ENCODE measurements at places on chromosomes 5 and 9.

DNA sequence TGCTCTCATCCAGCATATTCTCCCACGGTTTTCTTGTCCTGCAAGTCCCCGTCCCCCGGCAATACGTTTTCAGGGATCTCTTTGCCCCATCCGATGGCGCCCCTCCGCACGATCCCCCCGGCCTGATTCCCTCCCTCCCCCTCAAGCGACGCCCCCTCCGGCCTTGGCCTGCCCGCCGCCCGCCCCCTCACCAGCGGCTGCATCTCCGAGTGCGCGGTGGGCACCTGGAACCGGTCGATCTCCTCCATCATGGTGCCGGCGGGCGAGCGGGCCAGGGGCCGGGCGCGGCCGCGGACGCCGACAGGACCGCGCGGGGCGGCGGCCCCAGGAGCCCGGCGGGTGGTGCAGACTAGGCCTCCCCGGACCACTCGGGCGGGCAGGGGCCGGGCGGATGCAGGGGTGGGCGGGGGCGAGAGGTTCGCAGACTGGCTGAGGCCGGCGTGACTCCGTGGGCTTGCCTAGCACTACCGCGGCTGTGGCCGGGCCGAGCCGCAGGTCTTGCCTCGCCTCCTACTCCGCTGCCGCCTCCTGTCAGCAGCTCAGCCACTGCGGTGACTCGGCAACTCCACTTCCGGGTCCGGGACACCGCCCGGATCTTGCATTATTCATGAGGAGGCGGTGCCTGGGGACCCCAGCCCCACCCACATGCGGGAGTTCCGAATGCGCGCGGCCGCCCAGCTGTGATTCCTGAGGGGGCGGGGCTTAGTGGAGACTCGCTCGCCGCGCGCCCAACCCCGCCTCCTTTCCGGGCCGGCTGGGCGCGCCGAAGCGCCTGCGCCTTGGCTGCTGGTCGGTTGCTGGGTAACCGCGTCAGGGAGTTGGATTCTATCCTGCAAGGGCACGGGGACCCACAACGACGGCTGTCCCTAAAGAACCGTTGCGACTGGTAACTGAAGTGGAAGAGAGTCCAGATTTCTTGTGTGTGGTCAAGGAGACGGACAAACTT lies at the start of the genes DNAI1 and FAM219A:
Gene DNAI1 (plus strand): TSS at position 793 of the 946 bp plus-strand sequence. CDS start 201 bp downstream, outside the sequence.
Gene FAM219A (minus strand): TSS at position 558 of the 946 bp plus-strand sequence. CDS start 307 bp downstream, at position 251.
- DNase-seq = peak; percentile 95

GRCh38 chr5:68646144-68646543 lies 430.6 kb downstream of the PIK3R1 start:
- no peak for DNase-seq

DNA sequence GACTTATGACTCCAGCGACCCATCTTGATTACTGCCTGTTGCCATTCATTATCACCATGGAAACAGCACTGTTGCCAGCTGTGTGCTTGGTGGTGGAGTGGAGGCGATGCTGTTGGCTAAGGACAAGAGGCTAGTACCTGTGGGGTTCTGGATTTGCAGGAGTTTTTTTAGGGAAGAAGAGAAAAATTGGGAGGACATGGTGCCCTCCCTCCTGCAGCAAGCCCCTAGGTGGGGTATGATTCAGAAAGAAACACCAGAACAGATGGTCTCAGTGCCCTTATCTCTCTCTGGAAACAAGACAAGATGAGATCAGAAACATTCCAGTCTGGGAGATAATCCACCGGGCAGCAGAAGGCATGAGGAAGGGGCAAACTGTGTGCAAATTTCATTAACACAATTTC lies 87.8 kb upstream of the TLR4 start:
- no peak for DNase-seq

DNA sequence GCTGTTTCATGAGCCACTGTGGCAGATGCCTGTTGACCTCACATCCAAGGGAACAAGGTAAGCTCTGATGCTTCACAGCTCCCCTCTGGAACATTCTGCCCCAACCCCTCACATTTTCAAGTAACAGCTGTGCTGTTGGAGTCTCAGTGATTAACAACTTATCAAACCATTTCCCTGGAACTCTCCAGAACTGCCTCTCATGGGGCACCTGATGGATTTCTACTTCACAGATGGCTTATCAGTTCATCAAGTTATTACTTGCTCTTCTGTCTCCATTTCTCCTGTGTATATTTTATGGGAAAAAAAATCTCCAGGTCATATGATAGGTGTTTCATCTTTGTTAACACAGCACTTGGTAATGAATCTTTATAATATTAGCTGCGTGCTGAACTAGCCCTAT lies 322.4 kb downstream of the MAN2A1 start:
- no peak for DNase-seq

GRCh38 chr5:86757824-86758223 lies 140.1 kb downstream of the COX7C start:
- DNase-seq = no peak

GRCh38 chr5:96714450-96714849 lies 52.3 kb downstream of the CAST start:
- DNase-seq = no peak

DNA sequence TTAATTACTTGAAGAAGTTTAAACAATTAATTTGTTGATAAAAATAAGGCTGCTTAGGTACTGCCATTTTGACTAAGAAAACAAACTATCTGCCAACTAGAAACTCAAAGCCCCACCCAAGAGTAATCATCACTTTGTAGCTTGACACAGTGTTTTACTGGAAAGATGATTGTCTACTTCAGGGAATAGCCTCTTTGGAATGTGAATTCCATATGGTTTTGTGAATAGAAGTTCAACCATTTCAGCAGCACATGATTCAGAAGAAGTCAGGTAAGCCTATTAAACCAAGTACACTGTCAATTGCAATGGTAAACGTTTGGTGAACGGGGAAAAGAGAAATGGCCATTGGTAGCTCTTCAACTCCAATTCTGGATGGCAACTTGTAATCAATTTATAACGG lies 55.2 kb downstream of the PLK2 start:
- DNase-seq = no peak

DNA sequence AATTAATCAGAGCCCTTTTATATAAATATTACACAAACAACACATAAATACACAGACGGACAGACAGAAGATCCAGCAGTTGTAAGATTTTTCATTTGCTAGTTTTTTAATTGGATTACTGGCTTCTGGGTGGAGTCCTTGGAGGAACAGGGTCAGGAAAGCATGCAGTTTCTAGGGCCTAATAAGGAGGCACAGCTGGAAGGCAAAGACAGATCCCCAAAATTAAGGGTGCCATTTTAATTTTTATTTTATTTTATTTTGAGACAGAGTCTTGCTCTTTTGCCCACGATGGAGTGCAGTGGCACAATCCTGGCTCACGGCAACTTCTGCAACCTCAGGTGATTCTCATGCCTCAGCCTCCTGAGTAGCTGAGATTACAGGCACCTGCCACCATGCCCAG lies 49.5 kb downstream of the PTGS1 start:
- DNase-seq = no peak

DNA sequence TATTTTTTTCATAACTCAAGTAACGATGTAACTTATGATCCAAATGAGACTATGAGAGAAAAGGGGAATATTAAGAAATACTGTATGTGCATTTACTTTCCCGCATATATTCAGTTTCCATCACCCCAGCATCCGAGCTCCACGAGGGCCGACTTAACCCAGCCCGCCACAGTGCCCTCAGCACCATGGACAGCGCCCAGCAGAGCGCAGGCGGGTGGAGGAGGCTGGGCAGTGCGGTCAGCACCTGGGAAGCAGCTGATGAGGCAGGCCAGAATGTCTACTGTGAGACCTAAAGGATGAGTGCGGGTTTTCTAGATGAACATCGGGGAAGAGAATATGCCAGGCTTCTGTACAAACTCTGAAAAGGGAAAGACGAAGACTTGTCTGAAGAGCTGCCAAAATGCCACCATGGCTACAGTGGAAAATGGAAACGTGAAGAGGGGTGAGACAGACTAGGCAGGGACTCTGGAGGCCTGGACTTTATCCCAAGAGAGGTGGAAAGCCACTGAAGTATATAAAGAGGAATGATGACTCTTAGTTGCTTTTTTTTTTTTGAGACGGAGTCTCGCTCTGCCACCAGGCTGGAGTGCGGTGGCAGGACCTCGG lies 34.5 kb upstream of the MED27 start:
- DNase-seq = peak; percentile 54

DNA sequence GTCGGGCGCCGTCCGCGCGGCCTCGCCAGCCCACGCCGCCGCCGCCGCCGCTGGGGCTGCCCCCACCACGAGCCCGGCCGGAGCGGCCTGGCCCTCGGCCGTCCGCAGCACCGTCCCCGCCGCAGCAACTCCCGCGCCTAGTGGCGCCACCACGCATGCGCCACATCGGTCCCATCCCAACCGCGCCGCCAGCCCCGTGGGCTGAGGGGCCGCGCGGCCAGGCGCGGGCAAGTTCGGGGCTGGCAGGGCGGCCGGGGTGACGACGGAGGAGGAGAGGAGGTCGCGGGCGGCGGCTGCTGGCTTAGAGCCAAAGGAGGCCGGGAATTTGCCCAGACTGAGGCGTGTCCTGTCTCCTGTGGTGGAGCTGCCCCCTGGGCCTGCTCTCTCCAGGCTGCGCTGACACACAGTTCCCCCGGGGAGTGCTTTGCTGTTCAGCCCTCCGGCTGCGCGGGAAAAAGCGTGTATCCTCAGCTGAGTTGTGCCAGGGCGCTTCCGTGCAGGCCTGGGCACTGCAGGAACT lies at the start of gene TUSC1:
Gene TUSC1 (minus strand): TSS at position 298 of the 520 bp plus-strand sequence. CDS start 132 bp downstream, at position 166.
- DNase-seq = peak; percentile 72

DNA sequence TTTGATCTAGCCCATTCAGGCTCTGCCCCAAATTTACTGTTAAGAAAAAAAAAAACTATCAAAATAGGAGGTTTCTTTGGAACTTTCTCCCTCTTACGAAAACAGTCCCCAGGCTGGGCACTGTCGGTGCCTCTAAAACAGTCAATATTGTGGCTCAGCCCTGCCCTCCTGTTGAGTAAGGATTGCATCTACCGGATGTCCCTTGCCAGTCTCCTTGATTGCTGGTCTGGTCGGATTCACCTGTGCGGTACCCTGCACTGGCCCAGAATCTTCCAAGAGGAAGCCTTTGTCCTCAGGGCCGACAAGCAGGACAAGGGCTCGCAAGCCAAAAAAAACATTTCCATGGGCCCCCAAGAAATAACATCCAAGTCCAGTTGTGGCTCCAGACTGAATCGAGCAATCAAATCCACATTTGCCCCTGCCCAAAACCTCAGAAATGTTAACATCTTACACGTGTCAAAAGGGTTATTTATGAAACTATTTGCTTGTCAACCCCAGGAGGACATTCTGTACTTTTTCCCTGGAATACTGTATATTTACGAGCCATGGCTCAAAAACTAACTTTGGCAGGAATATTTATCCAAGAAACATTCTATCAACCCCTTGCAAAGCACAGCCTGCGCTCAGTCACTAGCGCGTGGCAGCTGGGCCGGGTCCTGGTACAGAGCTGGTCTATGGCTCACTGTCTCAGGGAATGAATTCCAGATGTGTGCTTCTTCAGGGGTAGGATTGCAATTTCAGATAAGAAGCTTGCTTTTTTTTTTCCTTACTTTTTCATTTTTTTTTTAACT lies 129.2 kb upstream of the ADRA1B start:
- no peak for DNase-seq

DNA sequence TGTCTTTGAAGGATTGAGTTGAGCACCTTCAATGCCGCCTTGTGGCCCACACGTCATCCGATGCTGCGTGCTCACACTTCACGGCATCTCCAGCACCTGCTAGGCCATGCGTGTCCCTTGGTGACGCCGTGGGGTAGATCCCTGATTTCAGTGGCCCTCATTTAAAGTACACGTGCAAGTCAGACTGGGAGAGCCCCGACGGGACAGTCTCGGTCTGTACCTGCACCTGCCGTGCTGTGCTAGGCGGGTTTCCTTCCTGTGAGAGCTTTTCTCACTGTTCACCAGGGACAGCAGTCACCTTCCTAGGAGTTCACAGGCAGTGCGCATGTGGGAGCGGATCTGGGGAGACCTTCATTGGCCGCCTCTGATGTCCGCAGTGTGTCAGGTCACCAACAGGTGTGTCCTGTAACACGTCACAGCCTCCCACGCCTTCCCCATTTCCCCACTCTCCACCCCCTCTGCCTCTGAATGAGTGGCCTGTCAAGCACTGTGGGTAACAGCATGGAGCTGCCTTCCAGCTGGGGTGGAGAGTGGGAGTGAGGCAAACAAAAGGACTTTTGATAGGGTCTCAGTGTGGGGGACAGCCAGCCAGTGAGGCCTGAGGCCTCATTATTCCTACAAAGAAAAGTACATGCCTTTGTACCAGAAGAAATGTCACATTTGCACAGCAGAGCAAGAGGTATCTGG lies 236.4 kb downstream of the FANCC start:
- DNase-seq = no peak

- peak; percentile 62 for DNase-seq
These were observed 463.5 kb upstream of the RGMB start for GRCh38 chr5:98309785-98310598.

- no peak for DNase-seq
These were observed 126.5 kb downstream of the RPS23 start for GRCh38 chr5:82151662-82152061.

DNA sequence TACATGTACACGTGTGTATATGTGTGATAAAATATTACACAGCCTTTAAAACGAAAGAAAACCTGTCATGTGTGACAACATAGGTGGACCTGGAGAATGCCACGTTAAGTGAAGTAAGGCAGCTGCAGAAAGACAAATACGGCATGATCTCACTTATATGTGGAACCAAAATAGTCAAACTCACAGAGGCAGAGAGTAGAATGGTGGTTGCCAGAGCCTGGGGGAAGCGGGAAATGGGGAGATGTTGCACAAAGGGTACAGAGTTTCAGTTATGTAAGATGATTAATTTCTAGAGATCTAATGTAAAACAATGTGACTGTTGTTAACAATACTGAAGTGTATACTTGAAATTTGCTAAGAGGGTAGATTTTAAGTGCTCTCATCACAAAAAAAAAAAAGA lies 34.8 kb downstream of the ADAMTS12 start:
- no peak for DNase-seq

- DNase-seq = no peak
These were observed 81.6 kb downstream of the NREP start for GRCh38 chr5:111675201-111675934.

- no peak for DNase-seq
These were observed 7.2 kb downstream of the HMMR start for GRCh38 chr5:163467682-163468081.

- DNase-seq = no peak
These were observed 151.7 kb upstream of the SMIM23 start for GRCh38 chr5:171633776-171634470.
